Panc1 (cell line): ENCODE measurements at places on chromosomes 6 and 20.

GRCh38 chr20:8388141-8388540 is 256.1 kb downstream of the PLCB1 start:
- no peak for DNase-seq
- H3K27ac ChIP-seq, result no peak overlapping the region
- no peaks in the 10 kb centered on the region for H3K4me1 ChIP-seq
- H3K36me3 ChIP-seq, result no peaks in the 10 kb centered on the region

GRCh38 chr6:111201764-111202163 is 114.5 kb downstream of the SLC16A10 start:
- H3K4me3 ChIP-seq, result no peak overlapping the region
- DNase-seq, result no peak
- H3K27me3 ChIP-seq, result peaks cover 9% of the 10 kb centered on the region; the same call in 1 of the 2 replicates
- H3K4me1 ChIP-seq, result no peaks in the 10 kb centered on the region
- no peak overlapping the region for H3K27ac ChIP-seq

- H3K4me1 ChIP-seq, result no peaks in the 10 kb centered on the region; the same call in 1 of the 2 replicates
- no peaks in the 10 kb centered on the region for H3K27me3 ChIP-seq
- DNase-seq, result no peak
- H3K4me3 ChIP-seq, result no peak overlapping the region
- H3K27ac ChIP-seq, result no peak overlapping the region
Measured at GRCh38 chr6:90187437-90188121, 109.1 kb downstream of the BACH2 start.

GRCh38 chr6:148247386-148248063 is 95.1 kb upstream of the SASH1 start:
- DNase-seq, result no peak
- H3K4me3 ChIP-seq, result no peak overlapping the region
- no peak overlapping the region for H3K27ac ChIP-seq
- H3K4me1 ChIP-seq, result no peaks in the 10 kb centered on the region

- DNase-seq, result no peak
- H3K27ac ChIP-seq, result no peak overlapping the region
- no peaks in the 10 kb centered on the region for H3K36me3 ChIP-seq
Measured at GRCh38 chr6:106360989-106361430, 493 bp downstream of the CRYBG1 start.

- no peaks in the 10 kb centered on the region for H3K27me3 ChIP-seq
- no peak for DNase-seq
- no peak overlapping the region for H3K27ac ChIP-seq
- H3K36me3 ChIP-seq, result no peaks in the 10 kb centered on the region
- no peaks in the 10 kb centered on the region for H3K4me1 ChIP-seq
- H3K4me3 ChIP-seq, result no peak overlapping the region
Measured at GRCh38 chr6:140779991-140780596, 1352.6 kb upstream of the GJE1 start.

DNA sequence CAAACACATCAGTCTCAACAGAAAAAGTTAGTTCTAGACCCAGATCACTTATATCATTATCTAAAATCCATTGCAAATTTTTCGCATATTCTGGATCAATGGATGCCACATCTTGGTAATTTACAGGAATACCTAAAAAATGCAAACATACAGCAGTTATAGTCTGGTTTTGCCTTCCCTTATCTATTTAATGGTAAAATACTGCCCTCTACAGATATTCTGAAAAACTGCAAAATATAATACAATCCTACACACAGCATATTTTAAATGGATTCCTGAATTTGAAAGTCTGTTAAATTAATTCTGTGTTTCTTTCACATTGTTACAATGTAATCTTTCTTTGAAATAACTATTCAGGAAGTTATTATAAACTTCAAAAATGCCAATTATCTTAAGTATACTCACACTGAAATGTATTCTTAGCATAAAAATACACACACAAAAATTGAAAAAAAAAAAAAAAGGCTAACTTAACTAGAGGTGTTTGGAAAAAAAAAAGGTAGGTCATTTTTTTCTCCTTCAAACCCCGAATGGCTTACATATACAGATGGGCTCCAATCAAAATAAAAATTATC is 88.4 kb downstream of the HACE1 start:
- H3K4me1 ChIP-seq, result no peaks in the 10 kb centered on the region
- H3K27me3 ChIP-seq, result no peaks in the 10 kb centered on the region
- H3K4me3 ChIP-seq, result no peak overlapping the region
- H3K36me3 ChIP-seq, result no peaks in the 10 kb centered on the region; the same call in 1 of the 2 replicates
- DNase-seq, result peak; percentile 13

- no peak overlapping the region for H3K27ac ChIP-seq
- H3K4me3 ChIP-seq, result no peak overlapping the region
- DNase-seq, result no peak
- H3K36me3 ChIP-seq, result no peaks in the 10 kb centered on the region
- H3K4me1 ChIP-seq, result no peaks in the 10 kb centered on the region
Measured at GRCh38 chr6:44704240-44705150, 317.0 kb downstream of the CDC5L start.
